Cerebellar nuclear complex (tissue), 1 donor: ENCODE measurements at places on chromosomes 1 and 21.

DNA sequence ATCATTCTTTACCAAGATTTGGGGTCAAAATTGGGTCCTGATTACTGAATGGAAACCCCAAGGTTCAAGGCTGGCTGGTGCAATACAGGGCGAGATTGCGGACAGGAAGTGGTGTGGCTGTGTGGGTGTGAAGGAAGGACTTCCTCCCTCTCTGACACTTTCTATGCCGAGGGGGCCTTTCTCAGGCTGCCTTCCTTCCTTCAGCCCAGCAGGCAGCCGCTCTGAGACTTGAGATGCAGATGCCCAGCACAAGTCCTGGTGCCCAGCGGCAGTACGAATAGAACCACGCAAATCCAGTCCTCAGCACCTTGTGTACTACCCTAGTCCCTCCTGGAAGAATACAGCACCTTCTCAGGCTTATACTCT lies 16.3 kb downstream of the BATF3 start:
- DNase-seq: no peak

DNA sequence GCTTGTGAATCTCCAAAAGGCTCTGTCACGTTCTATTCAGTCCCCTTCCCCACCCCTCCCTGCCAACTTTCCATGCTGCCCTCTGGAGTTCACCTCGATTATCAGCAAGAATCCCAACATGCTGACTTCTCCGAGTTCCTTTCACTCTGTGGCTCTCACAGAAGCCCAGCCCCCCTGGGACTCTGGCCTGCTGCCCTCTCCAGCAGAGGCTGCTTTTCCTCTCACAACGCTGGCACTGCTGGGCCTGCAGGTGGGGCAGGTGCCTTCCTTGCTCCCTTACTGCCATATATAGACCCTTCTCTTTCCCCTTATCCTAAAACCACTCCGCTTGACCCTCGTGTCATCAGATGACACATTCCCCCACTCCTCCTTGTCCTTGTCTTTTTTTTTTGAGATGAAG lies 10.2 kb upstream of the RNF186 start:
- DNase-seq: no peak

DNA sequence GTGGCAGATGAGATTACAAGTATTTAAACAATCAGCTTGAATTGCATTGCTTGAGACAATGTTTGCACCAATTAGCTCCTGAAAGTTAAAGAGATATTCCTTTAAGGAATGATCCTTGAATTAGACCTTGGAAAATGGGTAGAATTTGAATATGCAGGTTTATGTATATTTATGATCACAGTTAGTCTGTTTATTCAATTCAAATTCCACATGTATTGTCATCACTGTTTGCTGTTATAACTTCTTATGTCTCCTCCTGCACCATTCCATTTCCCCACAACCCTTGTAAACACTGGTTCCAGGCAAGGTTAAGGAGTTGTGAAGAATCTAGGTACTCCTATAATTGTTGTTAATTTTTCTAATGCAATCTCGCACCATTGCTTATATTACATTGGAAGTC lies 518.2 kb upstream of the PBX1 start:
- no peak for DNase-seq

DNA sequence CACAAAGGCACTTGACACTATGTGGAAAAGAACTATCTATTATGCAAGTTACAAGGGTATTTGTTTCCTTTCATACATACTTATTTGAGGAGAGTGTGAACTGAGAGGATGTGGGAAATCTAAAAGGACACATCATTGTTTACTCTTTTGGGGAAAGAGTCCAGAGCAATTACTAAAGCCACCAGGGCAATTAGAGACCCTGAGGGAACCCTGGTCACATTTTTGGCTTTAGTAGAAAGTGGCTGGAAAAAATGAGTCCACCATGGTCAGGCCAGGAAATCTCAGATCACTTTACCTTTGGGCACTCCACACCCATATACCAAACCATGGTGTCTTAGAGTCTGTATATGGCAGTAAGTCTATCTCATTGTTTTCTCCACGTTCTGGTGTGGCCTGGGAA lies 243.3 kb downstream of the HLX start:
- DNase-seq: no peak

DNA sequence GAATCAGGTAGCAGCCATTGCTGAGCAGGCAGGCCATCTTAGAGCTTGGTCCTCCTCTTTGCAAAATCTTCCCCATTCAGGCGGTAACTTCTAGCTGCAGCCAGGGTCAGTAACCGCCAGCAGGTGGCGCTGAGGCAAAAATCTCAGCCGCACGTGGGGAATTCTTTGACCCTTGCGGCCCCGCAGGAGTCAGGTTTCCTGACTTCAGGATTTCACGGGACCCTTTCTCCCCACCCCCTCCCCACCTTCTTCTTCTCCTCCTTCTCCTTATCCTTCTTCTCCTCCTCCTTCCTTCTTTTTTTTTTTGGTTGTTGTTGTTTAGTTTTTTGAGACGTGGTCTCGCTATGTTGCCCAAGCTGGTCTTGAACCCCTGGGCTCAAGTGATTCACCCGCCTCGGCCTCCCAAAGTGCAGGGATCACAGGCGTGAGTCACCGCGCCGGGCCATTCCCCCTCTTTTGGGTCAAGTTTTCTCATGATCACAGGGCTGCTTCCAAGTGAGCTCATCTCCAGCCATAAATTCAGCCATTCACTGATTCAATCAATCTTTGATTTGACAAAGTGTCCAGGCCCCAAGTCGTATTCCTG lies 33.4 kb upstream of the TENT5B start:
- DNase-seq: no peak

- no peak for DNase-seq
Observed at GRCh38 chr1:10728595-10729410, 67.6 kb downstream of the CASZ1 start.

- no peak for DNase-seq
Observed at GRCh38 chr1:1678581-1679380, 13.8 kb downstream of the SLC35E2B start.

DNA sequence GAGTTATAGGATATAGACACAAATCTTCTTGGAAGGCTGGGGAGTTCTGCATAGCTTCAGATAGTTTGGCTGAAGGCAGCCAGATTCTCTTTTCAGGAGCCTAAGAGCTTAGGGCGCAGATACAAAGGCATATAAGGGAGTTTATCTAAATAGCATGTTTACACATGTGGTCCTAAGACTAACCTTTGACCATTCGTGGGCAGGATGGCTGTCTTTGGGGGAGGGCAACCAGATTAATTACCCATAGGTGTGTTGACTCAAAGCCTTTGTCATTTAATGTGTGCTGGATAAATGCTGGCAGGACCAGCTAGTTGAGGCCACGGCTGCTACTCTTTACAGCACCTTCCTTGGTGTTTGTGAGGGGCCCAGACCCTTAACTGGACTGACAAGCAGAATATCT lies 71.8 kb downstream of the IER5 start:
- DNase-seq: no peak

- DNase-seq: no peak
Observed at GRCh38 chr1:228094432-228095016, 8.6 kb downstream of the C1orf35 start.

GRCh38 chr1:173255214-173255813 lies 48.2 kb upstream of the TNFSF4 start:
- DNase-seq: no peak

GRCh38 chr1:230210326-230210980 lies 143.4 kb downstream of the GALNT2 start:
- no peak for DNase-seq

GRCh38 chr1:53485478-53486394 lies 26.5 kb downstream of the DMRTB1 start:
- no peak for DNase-seq

- no peak for DNase-seq
Observed at GRCh38 chr1:91526496-91526895, 25.8 kb downstream of the CDC7 start.

GRCh38 chr1:94589728-94590127 lies 48.2 kb upstream of the F3 start:
- no peak for DNase-seq

GRCh38 chr21:25515484-25516405 lies 91.5 kb downstream of the MRPL39 start:
- DNase-seq: no peak

DNA sequence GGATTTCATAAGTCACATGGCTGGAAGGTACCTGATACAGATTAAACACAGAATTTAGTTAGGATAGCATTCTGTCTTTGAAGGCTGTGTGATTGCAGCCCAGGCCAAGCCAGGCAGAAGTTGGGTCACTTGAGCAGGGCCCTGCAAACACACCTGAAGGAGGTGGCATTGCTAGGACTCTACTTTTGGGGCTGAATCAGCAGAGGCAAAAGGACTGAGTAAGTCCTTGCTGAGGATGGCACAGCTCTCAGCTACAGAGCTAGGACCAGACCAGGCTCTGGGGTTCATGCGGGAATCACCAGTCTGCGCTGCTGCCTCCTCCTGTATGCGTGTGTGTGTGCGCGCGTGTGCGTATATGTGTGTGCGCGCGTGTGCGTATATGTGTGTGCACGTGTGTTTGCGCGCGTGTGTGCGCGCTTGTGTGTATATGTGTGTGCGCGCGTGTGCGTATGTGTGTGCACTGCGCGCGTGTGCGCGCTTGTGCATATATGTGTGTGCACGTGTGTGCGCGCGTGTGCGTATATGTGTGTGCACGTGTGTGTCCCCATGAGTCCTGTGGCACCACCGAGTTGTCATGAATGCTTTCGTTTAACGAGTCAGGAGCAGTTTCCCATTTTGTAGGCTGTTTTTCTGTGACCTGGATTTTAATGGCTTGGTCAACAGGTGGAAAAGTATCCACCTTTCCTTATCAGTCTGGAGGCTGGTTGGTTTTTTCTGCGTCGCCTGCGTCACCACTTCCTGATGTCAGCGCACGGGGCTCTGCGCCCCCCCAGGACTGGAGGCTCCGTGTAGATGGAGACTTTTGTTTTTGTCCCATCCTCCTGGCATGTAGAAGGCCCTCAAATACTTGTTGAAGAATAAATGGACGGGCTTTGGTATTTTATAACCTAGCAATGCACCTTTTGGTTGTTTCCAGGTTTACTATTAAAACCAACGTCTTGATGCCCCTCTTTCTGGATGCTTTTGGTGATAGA lies 34.7 kb downstream of the ADARB1 start:
- DNase-seq: no peak

DNA sequence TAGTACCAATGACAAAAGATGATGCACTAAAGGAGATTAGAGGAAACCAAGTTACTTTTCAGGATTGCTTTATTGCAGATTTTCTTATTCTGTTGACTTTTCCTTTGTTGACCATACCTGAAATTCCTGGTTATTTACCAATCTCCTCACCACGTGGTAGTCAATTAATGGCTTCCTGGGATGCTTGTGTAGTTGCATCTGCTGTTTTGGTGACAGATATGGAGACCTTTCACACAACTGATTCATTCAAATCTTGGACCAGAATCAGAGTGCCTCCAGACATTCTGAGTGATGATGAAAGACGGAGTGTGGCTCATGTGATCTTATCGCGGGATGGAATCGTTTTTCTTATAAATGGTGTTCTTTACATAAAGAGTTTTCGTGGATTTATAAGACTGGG lies 91.3 kb downstream of the CATSPERE start:
- no peak for DNase-seq

- no peak for DNase-seq
Observed at GRCh38 chr1:205610901-205611466, 20.8 kb downstream of the ELK4 start.

DNA sequence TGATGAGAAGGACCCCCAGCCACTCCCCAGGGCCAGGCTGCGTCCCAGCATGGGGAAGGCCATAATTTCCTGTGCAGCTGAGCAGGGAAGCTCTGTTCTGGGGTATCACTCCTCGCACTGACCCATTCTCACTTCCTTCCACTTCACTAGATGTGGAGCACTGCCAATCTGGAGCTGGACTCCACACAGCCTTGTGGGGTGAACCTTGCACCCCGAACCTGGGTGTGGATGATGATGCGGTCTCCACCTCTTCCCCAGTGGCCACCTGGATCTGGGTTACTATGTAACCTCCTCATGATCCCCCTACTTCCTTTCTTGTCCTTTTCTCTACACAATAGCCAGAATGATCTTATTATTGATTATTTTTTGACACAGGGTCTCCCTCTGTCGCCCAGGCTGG lies 36.7 kb downstream of the CTNNBIP1 start:
- DNase-seq: no peak

DNA sequence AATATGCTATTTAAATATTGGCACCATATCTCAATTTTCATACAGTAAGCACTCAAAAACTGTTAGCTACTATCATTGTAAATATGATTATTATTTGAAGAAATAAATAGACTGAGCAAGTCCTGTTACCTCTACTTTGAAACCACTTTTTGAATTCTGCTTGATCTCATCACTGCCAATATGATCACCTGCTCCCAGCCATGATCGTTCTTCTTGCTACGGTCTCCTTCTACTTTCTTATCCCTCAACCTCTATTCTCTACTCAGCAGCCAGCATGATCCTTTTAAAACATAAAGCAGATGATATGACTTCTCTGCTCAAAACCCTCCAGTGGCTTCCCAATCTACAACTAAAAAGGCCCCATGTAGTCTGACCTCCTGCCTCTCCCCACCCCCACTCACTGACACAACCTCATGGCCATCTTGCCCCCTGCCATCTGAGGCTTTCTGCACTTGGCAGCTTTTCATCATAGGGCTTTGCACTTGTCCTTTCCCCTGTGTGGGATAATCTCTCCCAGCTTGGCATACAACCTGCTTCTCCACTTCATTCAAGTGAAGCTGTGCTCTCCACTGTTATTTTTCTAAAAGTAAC lies 27.2 kb downstream of the CD34 start:
- DNase-seq: no peak

GRCh38 chr1:201422026-201422425 lies 496 bp upstream of the TNNI1 start:
- no peak for DNase-seq

DNA sequence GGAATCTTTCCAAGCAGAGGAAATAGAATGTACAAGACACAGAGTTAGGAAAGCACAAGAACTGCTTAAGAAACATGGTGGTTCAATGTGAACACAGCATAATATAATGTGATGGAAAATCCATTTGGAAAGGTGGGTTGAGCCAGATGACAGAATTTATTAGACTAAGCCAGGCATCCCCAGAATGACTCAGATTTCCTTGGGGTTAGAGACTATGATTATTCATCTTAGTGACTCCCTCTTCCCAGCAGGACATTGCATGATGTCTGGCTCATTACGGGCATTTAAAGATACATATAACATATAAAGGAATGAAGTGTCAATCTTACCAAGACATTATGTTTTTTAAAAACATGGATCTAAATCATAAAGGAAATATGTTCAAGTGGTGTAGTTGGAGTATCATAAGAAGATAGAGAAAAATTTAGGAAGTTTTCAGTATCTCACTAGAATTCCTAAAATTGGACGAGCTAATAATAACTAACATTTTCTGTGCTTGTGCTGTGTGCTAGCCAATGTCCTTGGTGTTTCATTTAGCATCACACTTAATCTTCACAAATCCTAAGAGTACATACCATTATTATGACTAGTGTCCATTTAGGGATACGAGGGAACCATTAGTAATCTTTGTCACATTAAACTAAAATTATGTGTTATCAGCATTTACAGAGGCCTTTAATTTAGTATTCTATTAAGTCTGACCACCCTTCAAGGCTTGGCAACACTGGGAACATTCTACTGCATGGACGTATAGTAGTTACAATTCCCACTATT lies 41.0 kb upstream of the ST6GALNAC5 start:
- no peak for DNase-seq

GRCh38 chr21:34524646-34525601 lies 12.9 kb upstream of the KCNE1 start:
- DNase-seq: no peak
